ENCODE measurements at places on chromosomes 4 and X. TPM values are rescaled to one million over a fixed set of nuclear protein-coding genes. Genes with fewer than 3 reads are reported as not detected.

TEX13C gene
- not detected for total RNA-seq

RAB40AL gene
- 0.23 TPM for total RNA-seq

UBQLN2 gene
- total RNA-seq = 48.7 TPM

POU4F2 gene
- not detected for total RNA-seq

TBC1D8B gene
- 1.4 TPM for total RNA-seq

MAGEA8 gene
- total RNA-seq = not detected

TMSB15B gene
- 7.3 TPM for total RNA-seq

TRMT2B gene
- 21.1 TPM for total RNA-seq

NAP1L2 gene
- total RNA-seq = 2.8 TPM

MTMR8 gene
- total RNA-seq = 5.7 TPM

FAM184B gene
- total RNA-seq = not detected

PPP2R3B gene
- total RNA-seq = 26.3 TPM

ACE2 gene
- not detected for total RNA-seq

OPRPN gene
- total RNA-seq = not detected

IL21 gene
- total RNA-seq = 3.1 TPM

PAGE5 gene
- total RNA-seq = not detected

MTHFD2L gene
- total RNA-seq = 3.9 TPM

BMP3 gene
- not detected for total RNA-seq

CPLX1 gene
- total RNA-seq = 3.0 TPM

NCAPG gene
- 82.3 TPM for total RNA-seq

NDUFC1 gene
- total RNA-seq = 36.1 TPM

SORBS2 gene
- not detected for total RNA-seq

TMEM47 gene
- not detected for total RNA-seq

HSD17B13 gene
- 0.10 TPM for total RNA-seq

TRO gene
- 1.5 TPM for total RNA-seq

WDFY3 gene
- 1.5 TPM for total RNA-seq

TMPRSS11B gene
- total RNA-seq = not detected

ALAS2 gene
- total RNA-seq = not detected

GJB1 gene
- not detected for total RNA-seq

CCNB3 gene
- 1.2 TPM for total RNA-seq

PNMA5 gene
- 0.23 TPM for total RNA-seq

TRPC5OS gene
- total RNA-seq = not detected

CCDC158 gene
- not detected for total RNA-seq

PPP1R3F gene
- total RNA-seq = 9.9 TPM

CYTL1 gene
- not detected for total RNA-seq

ITIH6 gene
- not detected for total RNA-seq

LRRC66 gene
- 0.30 TPM for total RNA-seq

IL9R gene
- 65.3 TPM for total RNA-seq

HMX1 gene
- not detected for total RNA-seq

C4orf54 gene
- not detected for total RNA-seq

PWWP3B gene
- not detected for total RNA-seq

SSX1 gene
- not detected for total RNA-seq

Measured in activated CD4-positive, alpha-beta memory T cell treated with anti-CD3 and anti-CD28 coated beads, Interleukin-2, amount 10 ng/mL, durations not matched to agents 7 days and 5 days (primary cell).